PC-3 (cell line): ENCODE measurements at places on chromosomes 12 and 14. TPM values are rescaled to one million over a fixed set of nuclear protein-coding genes. Genes with fewer than 3 reads are reported as not detected.
A peak's percentile ranks its signal among the peaks of the same experiment; 100 is the strongest.

GRCh38 chr12:119692410-119692809 is 24.5 kb downstream of the PRKAB1 start:
- DNase-seq: no peak
- H3K4me3 ChIP-seq: no peak overlapping the region
- no peaks in the 10 kb centered on the region for H3K27me3 ChIP-seq
- H3K4me1 ChIP-seq: peaks cover 19% of the 10 kb centered on the region

- no peaks in the 10 kb centered on the region for H3K36me3 ChIP-seq
- H3K4me1 ChIP-seq: peaks cover 52% of the 10 kb centered on the region
- peak overlapping the region; percentile 20; the same call in 1 of the 2 replicates for H3K4me3 ChIP-seq
- no peaks in the 10 kb centered on the region for H3K27me3 ChIP-seq
- peak; percentile 3 for DNase-seq
These were observed 225.5 kb downstream of the ERC1 start for GRCh38 chr12:1216560-1216959.

DNA sequence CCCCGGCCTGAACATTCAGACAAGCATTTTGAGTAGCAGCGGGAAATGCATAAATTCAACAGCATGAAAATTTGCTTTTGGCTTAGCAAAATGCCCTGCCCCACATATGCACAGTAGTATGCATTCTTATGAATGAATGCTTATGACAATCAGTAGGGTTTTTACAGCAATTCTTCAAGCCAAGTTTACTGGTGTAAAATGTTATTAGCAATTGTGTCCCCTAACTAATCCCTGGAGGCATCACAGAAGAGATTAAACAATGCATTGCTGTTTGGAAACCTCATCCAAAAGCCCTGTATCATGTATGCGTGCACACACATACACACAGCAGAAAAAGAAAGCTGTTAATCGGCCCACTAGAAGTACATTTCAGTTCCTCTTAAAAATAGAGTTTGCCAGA is 406.5 kb downstream of the LRIG3 start:
- H3K27me3 ChIP-seq: no peaks in the 10 kb centered on the region
- DNase-seq: no peak
- peaks cover 10% of the 10 kb centered on the region for H3K4me1 ChIP-seq
- peaks cover 8% of the 10 kb centered on the region; the same call in 1 of the 2 replicates for H3K36me3 ChIP-seq
- no peak overlapping the region for H3K27ac ChIP-seq
- no peak overlapping the region for H3K4me3 ChIP-seq

STON2 gene
- total RNA-seq: 12.3 and 16.1 TPM in 2 replicates

MANSC1 gene
- 2.8 and 3.1 TPM in 2 replicates for total RNA-seq
